BJ (cell line): ENCODE measurements at places on chromosomes 11 and 22.

DNA sequence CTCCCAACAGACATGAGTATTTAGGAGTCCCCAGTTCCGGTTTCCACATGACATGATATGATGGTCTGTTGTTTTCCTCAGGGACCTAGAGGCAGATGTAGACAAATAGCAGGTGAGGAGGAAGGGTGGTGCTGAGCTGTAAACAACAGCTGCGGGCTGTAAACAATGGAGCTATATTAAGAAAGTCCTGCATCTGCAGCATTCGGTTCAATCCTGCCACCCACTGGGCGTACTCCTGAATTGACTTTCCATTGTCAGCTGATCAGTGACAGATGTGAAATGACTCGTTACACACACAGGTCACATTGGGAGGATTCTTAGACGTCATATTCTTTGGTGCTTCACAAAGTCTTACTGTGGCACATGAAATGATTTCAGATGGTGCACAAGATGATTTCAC lies 26.8 kb upstream of the RAG1 start:
- DNase-seq = peak; percentile 9

- no peak for DNase-seq
Observed at GRCh38 chr11:32575070-32575469, 8.6 kb upstream of the EIF3M start.

GRCh38 chr11:14513800-14514199 lies 6.4 kb downstream of the PSMA1 start:
- no peak for DNase-seq

DNA sequence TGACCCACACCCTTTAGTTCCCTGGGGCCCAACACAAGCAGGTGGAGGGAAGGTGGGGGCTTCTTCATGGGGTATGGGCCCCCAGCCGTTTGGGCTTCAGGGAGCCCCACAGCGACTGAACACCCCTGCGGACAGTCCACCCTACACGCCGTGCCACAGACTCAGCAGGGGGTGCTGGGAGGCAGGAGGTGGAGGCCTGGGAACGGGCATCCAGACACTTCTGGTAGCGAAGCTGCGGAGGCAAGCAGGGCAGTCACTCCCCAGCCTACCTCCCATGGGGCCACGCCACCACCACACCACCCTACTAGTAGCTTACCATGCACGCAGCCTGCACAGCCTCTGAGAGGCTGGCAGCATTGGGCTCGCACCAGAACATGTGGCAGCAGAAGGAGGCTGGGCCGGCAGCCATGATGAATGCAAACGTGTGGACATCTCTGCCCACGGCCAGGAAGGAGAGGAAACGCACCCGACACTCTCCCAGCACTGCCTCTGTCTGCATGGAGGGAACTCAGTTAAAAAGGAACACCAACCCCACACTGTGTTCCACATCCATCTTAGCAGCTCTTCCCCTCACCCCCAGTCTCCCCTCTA lies 5.3 kb downstream of the SMPD1 start:
- DNase-seq = no peak

- no peak for DNase-seq
Observed at GRCh38 chr11:116309446-116309845, 463.3 kb downstream of the BUD13 start.

GRCh38 chr11:62253999-62254542 lies 12.0 kb downstream of the SCGB1D2 start:
- no peak for DNase-seq
